RPMI7951 (cell line): ENCODE measurements at places on chromosomes 13 and 19.

GRCh38 chr13:65964672-65965071, 1265.5 kb downstream of the PCDH9 start:
- DNase-seq = no peak

- DNase-seq = no peak
These were observed 4.7 kb downstream of the ERF start for GRCh38 chr19:42250183-42250665.

GRCh38 chr13:49693191-49693733, 2.0 kb upstream of the EBPL start:
- no peak for DNase-seq

- DNase-seq = peak; percentile 3
These were observed 58.4 kb downstream of the ENOX1 start for GRCh38 chr13:43728421-43728820.

DNA sequence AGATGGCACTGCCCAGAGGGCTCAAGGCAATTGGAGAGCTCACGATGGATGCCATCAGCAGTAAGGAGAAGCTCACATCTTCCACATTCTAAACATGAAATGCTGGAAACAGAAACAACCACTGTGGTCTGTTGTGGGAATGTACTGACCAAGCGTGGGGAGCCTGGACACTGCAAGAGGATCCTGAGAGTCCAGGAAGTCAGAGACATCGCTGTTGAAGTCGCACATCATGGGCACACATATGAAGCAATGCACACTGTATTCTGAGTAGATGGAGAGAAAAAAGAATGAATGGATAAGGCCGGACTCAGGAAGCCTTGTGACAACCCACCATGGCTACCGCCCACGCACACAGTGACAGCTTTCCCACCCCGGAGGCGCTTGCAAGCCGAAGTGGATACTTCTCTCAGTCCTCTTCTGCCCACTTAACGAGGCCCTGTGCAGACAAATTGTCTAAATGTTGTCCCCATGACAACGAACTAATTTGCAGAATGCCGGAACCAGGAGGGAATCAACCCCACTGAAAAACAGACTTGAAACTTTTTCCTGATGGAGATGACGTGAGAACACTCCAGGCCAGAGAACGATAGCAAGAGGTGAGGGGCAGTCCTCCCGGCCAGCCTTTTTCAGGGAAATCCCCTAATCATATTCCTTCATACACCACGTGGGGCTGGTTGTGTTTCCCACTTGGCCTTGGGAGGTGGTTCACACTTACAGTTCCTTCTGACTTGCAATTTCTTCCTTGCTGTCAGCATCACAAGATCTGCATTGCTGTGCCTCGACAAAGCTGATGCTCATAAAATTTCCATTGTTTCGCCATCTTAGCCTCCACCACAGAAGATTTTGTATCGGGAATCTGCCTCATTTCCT, 109.6 kb upstream of the SERP2 start:
- peak; percentile 69 for DNase-seq

GRCh38 chr13:33191425-33192210, 93.9 kb downstream of the STARD13 start:
- no peak for DNase-seq

GRCh38 chr19:13774217-13775191, at the start of gene C19orf53:
TSS of gene C19orf53 (plus strand) at chr19:13774456. CDS start at chr19:13774478, 22 bp downstream.
- peak; percentile 92 for DNase-seq

DNA sequence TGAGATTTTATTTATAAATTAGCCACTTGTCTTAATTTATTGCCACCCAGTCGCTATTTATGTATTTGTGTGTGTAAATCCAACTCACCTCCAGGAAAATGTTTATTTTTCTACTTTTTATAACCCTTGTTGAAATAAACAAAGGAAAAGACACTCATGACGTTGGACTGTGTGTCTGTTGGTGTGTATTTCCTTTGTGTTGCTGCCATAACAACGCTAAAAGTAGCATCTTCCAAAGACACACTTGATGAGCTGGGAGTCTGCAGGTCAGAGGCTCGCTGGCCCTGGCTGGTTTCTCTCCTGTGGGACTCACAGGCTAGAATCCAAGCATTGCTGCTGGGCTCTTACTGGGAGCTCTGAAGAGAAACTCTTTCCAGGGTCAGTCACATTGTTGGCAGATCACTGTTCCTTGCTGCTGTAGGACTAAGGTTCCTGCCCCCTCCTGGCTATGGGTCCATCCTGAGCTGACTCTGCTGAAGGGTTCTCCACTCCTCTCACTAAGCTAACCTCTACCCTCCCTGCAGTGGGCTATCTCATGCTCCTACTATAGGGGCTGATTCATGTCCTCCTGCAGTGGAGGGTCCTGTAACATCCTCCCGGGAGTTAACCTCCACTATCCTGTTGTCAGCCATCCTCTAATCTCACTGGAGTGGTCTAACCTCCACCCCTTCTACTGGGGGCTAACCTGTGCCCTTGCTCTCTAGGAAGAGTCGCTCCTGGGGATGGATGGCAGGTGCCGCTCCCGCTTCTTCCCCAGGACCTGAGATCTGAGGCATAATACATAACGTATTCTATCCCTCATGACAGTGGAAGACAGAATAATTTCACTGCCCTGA, 2.1 kb downstream of the IFNL2 start:
- DNase-seq = no peak

- DNase-seq = no peak
These were observed 5.5 kb upstream of the POU4F1 start for GRCh38 chr13:78608688-78609463.

GRCh38 chr13:109288151-109288709, 498.2 kb downstream of the IRS2 start:
- DNase-seq = peak; percentile 14

- no peak for DNase-seq
These were observed 34.4 kb downstream of the PEPD start for GRCh38 chr19:33486936-33487811.

DNA sequence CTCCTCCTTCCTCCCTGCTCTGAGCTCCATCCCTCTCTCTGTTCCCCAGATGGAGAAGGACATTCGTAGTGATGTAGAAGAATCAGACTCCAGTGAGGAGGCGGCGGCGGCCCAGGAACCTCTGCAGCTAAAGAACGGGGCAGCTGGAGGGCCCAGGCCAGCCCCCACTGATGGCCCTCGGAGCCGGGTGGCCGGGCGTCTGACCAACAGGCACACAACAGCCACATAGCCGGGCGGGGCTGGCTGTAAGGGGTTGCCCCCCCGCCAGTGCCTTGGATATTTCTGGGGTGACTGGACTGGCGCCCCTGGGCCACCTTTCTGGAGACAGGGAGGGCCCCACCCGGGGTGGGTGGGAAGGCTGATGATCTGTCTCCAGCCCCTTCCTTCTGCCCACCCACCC, 46.3 kb downstream of the CD320 start:
- DNase-seq = no peak

- no peak for DNase-seq
These were observed 47.3 kb upstream of the C13orf42 start for GRCh38 chr13:51158365-51158764.
